ENCODE measurements at places on chromosomes 12 and 14.

- no peaks in the 10 kb centered on the region for H3K4me1 ChIP-seq
- no peaks in the 10 kb centered on the region for H3K36me3 ChIP-seq
- no peak for DNase-seq
- H3K27ac ChIP-seq, result no peak overlapping the region
- no peaks in the 10 kb centered on the region for H3K27me3 ChIP-seq
Observed at GRCh38 chr12:115097416-115097815, 413.4 kb upstream of the TBX3 start.

DNA sequence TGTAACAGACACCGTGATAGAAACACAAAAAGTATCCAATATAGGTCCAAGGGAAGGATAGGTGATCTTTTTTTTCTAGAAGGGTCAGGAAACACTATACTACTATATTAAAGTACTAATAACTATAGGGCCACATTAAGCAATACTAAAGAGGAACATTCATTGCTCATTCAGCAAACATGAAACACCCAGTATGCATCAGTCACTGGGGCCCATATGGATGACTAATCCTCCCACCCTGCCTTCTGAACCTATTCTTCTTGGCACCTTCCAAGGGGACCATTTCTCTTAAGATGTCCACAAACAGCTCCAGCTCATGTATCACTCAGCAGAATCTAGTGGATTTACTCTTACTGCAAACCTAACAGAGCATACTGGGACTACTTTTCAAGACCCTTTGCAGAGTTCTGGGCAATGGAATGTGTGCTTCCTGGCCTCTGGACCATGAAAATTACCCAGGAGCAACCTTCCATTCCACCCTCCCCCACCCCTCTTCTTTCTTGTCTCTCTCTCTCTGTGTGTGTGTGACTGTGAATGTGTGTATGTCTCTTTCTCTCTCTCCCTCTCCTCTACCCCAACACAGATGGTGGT lies 187.9 kb downstream of the EPS8 start:
- no peak overlapping the region for H3K4me3 ChIP-seq
- H3K27ac ChIP-seq, result no peak overlapping the region
- no peaks in the 10 kb centered on the region for H3K4me1 ChIP-seq
- no peaks in the 10 kb centered on the region for H3K36me3 ChIP-seq
- H3K27me3 ChIP-seq, result peaks cover 3% of the 10 kb centered on the region
- DNase-seq, result no peak

DNA sequence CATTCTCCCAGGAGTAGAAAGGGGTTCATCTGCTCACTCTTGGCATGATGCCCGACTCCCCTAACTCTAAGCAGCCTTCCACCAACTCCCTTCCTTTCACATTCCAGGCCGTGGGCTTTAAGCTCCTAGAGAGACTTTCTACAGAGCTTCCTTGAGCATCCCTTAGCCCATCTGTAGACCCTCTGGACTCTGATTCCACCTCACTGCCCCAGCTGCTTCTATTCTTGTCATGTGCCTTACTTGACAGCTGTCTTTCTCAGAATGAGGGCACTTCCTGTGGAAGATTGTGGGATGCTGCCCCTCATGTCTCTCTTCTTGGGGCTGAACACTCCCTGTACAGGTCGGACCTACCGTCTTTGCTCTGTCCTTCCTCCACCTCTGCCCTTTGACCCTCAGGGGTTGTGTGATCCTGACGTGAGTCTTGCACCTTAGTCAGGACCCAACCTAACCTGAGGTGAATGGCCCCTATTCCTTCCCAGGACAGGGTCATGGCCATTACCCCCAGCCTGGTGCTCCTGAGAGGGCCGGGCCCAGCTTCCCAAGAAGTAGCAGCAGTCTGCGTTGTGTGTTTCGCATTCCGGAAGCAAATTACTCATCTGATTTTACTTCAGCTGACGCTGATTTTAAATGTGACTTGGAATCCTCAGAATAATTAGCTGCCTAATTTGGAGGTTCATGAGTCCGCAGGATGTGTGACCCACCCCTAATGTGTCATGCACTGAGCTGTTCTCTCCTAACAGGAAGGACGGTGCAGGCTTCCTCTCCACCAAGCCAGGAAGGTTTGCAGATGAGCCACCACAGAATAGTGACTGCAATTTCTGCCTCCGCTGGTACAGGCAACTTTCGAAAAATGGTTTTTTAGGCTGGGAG lies 2.7 kb upstream of the GALNT6 start:
- peak; percentile 61 for DNase-seq
- no peaks in the 10 kb centered on the region for H3K27me3 ChIP-seq
- H3K4me3 ChIP-seq, result no peak overlapping the region
- H3K36me3 ChIP-seq, result no peaks in the 10 kb centered on the region
- peaks cover 58% of the 10 kb centered on the region for H3K4me1 ChIP-seq

- H3K4me3 ChIP-seq, result no peak overlapping the region
- no peak for DNase-seq
- no peaks in the 10 kb centered on the region for H3K36me3 ChIP-seq
- H3K27me3 ChIP-seq, result no peaks in the 10 kb centered on the region
Observed at GRCh38 chr14:77099425-77100167, 1.5 kb downstream of the CIPC start.

DNA sequence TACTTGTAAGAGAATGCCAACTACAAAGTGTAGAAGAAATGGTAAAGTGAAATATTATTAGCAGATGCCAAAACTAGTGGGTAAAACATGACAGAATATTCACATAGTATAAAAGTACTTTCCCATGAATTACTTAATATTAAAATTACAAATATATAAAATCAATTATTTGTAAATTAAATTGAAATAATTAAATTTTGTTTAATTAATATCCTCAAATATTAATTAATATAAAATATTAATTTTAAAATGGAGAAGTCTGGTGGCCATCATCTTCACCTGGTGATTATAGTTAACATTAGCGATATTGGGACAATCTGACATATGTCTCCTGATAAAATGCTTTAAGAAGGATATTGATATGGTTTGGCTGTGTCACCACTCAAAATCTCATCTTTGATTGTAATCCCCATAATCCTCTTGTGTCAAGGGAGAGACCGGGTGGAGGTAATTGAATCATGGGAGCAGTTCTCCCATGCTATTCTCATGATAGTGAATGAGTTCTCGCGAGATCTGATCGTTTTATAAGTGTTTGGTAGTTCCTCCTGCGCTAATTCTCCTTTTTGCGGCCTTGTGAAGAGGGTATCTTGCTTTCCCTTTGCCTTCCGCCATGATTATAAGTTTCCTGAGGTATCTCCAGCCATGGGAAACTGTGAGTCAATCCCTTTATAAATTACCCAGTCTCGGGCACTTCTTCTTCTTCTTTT lies 55.0 kb upstream of the SGPP1 start:
- H3K4me1 ChIP-seq, result no peaks in the 10 kb centered on the region
- H3K27me3 ChIP-seq, result no peaks in the 10 kb centered on the region
- no peaks in the 10 kb centered on the region for H3K36me3 ChIP-seq
- H3K27ac ChIP-seq, result no peak overlapping the region
- H3K4me3 ChIP-seq, result no peak overlapping the region
- no peak for DNase-seq

DNA sequence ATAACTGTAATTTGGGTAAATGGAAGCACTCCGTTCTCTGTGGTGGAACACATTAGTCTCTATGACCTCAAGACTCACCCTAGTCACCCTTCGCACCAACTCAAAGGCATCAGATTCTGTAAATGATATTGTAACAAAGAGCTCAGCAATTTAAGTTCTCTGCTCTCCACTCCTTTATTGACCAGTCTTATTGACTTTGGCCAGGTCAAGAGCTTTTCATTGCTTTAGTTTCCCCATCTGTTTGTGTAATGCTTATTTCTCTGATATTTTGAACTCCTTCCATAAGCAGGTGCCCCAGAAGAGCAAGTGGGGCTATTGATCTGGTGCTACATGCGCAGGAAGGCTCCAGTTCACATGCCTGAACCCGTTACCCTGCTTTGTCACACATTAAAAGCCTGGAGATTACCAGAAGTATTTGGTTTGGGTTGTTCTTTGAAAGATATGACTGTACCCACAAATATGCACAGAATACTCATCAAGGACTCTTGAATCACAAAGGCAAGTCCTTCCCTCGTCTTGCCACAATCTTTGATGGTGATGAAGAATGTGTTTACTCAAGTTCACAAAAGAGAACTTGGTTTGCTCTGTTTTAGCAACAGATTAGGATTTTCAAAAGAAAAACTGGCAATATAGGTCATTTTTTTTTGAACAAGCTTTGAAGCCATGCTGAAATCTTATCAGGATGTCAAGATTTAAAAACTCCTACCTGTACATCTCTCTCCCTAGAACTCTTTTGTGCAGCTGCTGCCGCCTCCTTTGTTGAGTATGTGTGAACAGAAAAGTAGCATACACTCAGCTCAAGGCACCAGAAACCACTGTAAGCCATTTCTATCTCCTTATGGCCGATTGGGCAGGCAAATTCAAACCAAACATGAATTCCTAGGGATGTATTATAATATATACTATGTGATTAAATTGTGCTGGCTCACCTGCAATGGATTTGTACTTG lies 193.9 kb downstream of the BCAT1 start:
- H3K4me1 ChIP-seq, result no peaks in the 10 kb centered on the region
- DNase-seq, result no peak
- H3K27ac ChIP-seq, result no peak overlapping the region
- no peaks in the 10 kb centered on the region for H3K27me3 ChIP-seq

DNA sequence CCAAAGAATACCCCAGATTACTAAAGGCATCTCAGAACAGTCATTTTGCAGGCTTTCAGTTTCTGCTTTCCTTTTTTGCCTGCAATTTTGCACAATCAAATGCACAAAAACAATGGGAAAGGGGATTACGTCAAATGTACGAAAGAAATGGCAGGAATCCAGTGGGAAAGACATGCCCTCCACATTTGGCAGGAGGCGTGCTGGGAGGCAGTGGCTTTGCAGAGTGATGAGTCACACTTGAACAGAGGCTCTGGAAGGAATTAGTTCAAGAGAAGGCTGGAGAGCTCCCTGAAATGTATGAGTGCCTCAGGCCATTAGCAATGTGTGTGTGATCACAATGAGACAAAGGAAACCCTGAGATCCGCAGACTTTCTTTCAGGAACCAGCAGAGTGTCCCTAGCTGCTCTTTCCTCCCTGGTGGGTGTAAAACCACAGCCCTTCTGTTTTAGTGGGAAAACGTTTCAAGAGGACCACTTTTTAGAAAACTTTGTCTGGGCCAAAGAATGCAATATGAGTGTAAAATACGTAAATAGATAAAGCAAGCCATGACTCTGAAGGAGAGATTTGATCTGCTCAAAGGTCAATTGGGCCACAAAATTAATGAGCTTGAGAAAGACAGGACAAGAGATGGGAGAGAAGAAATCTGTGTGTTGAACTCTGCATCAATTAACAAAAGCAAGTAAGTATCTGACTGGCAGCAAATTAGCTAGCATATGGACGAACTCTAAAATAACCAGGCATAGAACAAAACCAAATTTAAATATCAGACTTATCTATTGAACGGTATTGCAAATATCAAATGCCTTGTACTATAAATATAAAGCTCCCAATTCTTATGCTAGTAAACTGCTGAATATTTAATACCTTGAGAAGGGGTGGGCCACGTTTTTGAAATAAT lies 155.4 kb upstream of the PDE3A start:
- no peak overlapping the region for H3K27ac ChIP-seq
- H3K36me3 ChIP-seq, result no peaks in the 10 kb centered on the region
- no peaks in the 10 kb centered on the region for H3K4me1 ChIP-seq
- H3K27me3 ChIP-seq, result no peaks in the 10 kb centered on the region
- DNase-seq, result no peak

GRCh38 chr12:14387219-14387871 lies 21.9 kb downstream of the ATF7IP start:
- H3K4me1 ChIP-seq, result peaks cover 8% of the 10 kb centered on the region
- no peaks in the 10 kb centered on the region for H3K27me3 ChIP-seq
- no peaks in the 10 kb centered on the region for H3K36me3 ChIP-seq
- no peak for DNase-seq
- peak overlapping the region; percentile 38 for H3K4me3 ChIP-seq

DNA sequence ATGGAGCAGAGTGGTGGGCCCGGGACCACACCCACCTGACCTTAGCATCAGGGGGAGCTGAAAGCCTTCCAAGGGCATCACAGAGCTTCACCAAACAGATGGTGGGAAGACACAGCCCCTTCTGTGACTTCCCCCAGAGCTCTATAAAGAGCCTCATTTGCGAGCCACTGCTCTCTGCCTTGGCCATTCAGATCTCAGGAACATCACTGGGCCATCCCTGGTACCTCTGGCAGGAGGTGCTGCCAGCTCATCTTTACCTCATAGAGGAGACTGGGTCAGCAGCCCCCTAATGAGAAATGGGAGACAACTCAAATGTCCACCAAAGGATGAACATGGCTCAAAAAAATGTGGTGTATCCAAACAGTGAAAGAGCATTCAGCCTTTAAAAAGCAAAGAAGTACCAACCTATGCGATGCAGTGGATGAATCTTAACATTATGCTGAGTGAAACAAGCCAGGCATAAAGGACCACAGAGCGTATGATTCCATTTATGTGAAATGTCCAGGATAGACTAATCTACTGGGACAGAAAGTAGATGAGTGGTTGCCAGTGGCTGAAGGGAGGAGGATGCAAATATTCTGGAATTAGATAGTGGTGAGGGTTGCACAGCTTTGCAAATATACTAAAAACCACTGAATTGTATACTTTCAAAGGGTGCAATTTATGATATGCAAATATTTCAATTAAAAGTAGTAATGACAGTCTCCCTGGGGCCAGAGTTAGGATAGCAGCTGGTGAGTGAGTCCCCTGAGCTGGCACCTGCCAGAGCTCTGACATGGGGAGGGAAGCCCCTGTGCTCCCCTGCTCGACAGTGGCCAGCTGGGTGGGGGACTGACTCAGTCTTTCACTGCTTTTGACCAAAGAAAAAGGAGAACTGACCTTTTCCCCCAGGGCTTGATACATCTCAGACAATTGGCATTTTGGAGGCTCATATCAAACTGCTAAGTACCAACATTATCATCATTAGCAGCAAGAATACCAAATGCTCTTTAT lies 116.6 kb downstream of the GCH1 start:
- no peaks in the 10 kb centered on the region for H3K4me1 ChIP-seq
- H3K36me3 ChIP-seq, result no peaks in the 10 kb centered on the region
- no peak overlapping the region for H3K27ac ChIP-seq
- no peaks in the 10 kb centered on the region for H3K27me3 ChIP-seq

GRCh38 chr12:70691018-70691672 lies 53.9 kb upstream of the PTPRB start:
- no peak overlapping the region for H3K27ac ChIP-seq
- no peaks in the 10 kb centered on the region for H3K36me3 ChIP-seq
- H3K4me1 ChIP-seq, result no peaks in the 10 kb centered on the region
- no peaks in the 10 kb centered on the region for H3K27me3 ChIP-seq
